ENCODE measurements at places on chromosomes 2 and 18.

- no peak for DNase-seq
Measured at GRCh38 chr18:74489676-74490075, 6.5 kb upstream of the CNDP2 start.

DNA sequence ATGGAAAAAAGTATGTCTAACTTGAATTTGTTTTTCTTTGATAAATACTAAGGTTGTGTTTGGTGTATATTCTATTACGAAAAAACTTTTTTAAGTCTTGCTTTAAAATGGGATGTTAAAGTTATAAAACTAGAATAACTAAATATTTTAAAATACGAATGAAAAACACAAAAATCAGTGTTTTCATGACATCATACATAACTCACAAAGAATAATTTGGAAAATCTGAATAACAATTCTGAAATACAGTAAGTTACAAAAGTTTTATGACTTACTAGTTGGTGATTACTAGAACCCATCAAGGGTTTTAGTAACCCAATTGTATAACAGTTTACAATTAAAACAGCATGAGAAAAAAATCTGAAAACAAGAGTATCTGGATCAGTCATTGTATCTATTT, 61.2 kb downstream of the PIGN start:
- DNase-seq: no peak

- DNase-seq: no peak
Measured at GRCh38 chr2:69175790-69176715, 163.1 kb downstream of the ANTXR1 start.

DNA sequence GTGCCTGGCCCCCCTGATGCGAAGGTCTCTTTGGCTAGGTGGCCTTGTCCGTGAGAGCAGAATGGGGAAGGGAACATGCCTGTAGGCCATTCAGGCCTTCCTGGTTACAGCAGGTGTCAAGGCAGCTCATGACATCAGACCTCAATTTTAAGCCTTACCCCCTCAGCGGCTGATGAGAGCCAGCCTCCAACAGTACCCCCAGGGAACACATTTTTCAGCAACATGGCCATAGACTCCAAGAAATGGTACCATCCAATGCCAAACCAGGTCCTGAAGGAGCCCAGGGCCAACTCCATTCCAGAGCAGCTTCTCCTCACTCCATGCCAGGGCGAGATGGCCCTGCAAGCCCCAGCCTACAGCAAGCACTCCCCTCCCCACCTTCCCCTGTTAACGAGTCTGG, 199.2 kb downstream of the SMAD2 start:
- no peak for DNase-seq

DNA sequence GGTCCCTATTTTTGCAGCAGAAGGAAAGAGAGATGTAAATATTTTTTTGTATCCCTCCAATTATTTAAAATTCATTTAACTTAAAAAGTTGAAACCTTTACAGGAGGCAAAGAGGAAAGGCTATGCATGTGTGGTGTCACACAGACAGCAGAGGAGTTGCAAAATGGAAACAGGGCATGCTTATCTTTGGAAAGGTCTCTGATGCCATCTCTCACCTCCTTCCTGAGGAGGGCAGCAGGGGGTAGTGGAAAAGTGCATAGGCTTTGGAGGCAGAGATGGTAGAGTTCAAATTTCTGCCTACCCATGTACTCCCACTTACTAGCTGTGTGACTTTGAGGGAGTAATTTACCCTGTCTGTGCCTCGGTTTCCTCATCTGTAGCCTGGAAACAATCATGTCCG, 99.6 kb upstream of the MCFD2 start:
- DNase-seq: no peak

GRCh38 chr2:113195923-113196501, 22.2 kb downstream of the PSD4 start:
- DNase-seq: no peak

DNA sequence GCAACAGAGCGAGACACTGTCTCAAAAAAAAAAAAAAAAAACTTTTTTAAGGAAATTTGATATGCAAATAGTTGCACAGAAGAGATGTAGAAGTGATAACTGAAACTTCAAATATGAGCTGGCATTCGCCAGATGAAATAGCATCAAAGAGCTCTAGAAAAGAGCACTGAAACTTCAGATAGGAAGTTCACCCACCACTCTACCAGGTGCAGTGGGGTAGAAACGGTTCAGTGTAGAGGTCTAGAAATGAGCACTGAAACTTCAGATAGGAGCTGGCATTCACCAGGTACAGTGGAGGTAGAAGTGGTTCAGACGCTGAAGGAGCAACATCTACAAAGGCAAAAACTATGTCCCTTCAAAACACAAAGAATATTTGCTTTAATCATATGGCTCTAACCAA, 9.0 kb upstream of the ONECUT2 start:
- no peak for DNase-seq

DNA sequence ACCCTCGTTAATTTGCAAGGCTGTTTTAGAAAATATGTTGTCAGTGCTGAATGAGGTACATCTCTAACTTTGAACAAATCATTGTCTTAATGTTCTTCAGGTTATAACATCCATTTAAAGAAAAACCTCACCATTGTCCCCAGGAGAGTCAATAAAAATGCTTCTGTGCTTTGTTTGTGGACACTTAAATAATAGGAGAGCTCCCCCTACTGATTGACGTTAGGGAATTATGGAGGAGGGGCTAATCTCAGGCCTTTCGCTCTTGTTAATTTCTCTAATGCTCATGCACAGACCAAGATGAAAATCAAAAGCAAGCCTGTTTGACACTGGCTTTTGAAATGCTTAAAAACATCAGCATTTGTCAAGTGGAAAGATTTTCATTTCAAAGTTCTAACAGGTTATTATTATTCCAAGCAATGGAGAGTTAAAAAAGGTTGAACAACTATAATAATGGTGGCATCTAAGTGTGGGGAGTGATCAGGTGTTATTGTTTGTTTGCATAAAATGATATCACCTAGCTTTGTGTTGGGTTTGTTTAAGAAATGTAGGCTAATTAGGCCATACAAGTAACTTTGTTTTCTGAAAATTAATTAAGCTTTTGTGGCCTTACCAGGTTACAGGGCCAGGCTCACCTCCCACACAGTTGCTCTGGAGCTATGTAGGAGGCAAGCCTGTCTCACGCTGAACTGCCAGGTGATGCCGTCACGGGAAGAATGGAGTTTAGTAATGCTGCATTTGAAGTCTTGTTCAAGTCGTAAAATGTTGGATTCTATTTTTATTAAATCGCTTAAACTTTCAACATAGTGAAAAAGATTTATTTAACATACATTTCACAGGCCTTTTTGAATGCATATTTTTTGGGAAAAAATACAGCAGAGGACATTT, 51.7 kb upstream of the SMIM21 start:
- DNase-seq: peak; percentile 48

DNA sequence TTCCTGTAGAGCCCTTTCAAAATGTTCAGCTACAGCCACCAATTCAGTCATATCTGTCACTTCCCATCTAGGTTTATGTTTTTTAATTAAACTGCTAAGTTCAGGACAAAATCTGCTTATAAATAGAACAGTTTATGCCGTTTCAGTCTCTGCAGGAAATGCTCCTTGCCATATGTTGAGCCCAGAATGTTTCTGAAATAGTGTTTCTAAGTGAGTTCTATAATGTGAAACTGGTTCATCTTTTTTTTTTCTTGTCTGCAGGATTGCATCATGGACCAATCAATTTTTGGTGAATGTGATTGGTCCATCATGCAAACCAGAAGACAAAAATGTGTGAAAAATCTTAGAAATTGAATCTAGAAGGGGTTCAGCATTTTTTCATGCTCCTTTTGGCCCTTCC, 30.2 kb upstream of the RHOB start:
- no peak for DNase-seq

DNA sequence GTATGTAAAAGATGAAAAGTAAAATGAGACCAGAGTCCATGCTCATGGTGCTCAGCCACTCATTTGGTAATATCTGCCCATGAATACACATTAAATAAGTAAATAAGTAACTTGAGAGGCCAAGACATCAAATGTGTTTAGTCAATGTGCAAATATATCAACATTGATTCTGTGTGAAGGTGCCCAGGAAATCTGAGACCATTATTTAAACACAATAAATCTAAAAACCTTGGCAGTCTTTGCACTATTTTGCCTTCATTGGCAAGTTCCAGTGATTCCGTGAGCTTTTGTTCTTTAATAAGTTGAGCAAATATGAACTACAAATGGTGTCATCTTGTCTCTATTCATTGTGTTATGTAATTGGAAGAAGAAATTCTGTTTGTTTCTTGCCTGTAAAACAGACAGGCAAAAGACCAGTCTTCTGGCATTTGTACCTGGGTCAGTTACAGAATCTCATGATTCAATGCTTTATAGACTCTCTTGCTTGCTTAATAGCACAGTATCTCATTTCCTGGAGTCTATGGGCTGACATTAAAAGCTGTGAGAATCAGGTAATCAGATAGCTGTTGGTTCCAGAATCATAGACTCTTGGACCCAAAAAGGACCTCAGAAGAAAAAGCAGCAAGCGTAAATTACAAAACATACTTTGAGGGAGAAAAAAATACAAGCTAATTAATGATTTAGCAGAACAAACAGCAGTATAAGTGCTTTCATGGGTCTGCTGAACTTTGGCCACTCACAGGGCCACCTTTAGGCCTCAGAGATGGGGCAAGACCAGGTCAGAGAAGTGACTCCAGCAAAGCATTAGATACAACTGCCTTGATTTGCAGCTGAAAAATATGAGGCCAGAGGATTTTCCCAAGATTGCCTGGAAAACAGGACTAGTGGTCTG, 20.0 kb upstream of the SERPINB3 start:
- DNase-seq: no peak

- no peak for DNase-seq
Measured at GRCh38 chr18:77341527-77342325, 92.1 kb downstream of the GALR1 start.

GRCh38 chr2:67828066-67828465, 234.7 kb downstream of the C1D start:
- DNase-seq: no peak

DNA sequence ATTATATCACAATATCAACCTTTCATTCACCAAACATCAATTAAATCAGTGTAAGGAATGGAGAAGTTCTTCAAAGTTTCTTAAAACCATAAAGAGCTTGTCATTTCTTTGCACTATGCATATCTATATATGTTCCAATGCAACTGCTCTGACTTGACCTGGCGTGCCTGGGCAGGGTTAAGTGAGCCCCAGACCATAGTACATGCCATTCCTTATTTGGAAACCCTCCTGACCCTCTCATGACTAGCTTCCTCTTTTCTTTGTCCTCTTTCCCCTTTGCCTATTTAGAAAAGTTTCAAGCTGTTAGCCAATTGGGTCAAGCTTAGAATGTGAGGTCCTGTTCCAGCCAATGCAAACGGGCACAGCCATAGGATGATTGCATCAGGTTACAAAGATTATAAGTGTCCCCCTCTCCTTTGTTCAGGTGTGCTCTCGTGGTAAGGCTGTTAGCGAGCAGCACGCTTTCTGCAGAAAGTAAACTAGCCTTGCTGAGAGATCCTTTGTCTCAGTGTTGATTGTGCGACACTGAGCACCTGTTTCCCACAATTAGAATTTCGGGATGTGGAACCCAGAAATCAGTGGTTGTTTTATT, 78.2 kb upstream of the UXS1 start:
- no peak for DNase-seq

DNA sequence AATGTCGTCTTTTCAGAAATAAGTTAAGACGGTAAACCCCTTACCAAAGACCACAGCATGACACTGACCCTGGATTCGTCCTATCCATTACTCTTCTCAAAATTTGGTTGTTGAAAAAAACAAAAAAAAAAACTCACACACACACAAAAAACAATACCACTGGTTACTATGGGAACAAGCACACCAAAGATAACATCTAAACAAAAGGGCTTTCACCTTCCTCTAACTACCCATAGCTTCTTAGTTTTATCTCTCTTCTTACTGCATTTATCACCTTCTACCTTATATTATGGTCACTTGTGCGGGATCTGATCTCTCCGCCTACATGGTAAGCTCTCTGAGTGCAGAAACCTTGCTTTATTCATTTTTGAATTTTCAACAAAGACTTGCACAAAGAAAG, 192.7 kb downstream of the STK39 start:
- peak; percentile 4 for DNase-seq

- DNase-seq: no peak
Measured at GRCh38 chr2:61950571-61951315, 45.3 kb downstream of the COMMD1 start.

GRCh38 chr2:174777347-174778084, 13.2 kb upstream of the CHRNA1 start:
- no peak for DNase-seq

GRCh38 chr2:185291035-185291647, 447.5 kb upstream of the FSIP2 start:
- no peak for DNase-seq

DNA sequence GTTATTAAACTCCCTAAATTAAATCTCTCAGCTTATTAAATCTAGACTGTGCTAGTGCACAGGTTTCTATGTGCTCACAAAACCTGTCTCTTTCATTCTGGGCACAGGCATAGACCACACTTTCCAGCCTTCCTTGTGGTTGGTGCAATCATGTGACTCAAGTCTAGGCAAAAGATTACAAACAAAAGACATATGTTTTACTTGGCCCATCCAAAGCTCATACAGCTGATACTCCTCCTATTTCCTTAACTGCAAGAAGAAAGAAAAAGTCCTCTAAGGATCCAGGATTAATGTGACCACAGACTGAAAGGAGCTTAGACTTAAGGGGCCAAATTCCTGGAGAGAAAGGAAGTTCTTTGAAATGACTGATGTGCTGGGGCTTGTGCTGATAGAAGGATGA, 731.3 kb upstream of the RAB6C start:
- no peak for DNase-seq

DNA sequence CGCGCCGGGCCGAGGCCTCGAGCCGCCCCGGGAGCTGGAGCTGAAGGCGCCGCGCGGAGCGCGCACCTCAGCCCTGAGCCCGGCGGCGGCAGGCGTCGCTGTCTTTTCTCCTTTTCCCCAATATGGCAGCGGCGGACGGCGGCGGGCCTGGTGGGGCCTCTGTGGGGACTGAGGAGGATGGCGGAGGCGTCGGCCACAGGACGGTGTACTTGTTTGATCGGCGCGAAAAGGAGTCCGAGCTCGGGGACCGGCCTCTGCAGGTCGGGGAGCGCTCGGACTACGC, 369 bp downstream of the SMCHD1 start:
- peak; percentile 66 for DNase-seq

GRCh38 chr2:1642993-1643619, 101.2 kb downstream of the PXDN start:
- DNase-seq: no peak

- DNase-seq: no peak
Measured at GRCh38 chr18:47203626-47204464, 27.7 kb upstream of the IER3IP1 start.

DNA sequence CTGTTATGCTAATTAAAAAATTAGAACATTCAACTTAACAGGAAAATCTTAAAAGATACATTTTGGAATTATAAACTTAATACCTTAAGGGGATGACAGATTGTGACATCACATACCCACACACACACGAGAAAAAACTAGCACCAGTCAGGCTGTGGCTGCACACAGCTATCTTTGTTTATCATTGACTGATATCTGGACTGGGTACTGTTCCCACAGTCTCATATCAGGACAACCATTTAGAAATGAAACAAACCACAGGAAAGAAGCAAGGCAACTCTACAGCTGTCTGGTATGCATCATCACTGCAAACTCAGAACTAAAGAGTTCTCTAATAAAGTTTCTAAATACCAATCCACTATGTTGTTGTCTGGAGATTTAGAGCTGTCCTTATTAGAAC, 210.9 kb upstream of the SMAD7 start:
- DNase-seq: no peak
